ENCODE measurements at places on chromosomes 2 and 18. TPM values are rescaled to one million over a fixed set of nuclear protein-coding genes. Genes with fewer than 3 reads are reported as not detected.

DNA sequence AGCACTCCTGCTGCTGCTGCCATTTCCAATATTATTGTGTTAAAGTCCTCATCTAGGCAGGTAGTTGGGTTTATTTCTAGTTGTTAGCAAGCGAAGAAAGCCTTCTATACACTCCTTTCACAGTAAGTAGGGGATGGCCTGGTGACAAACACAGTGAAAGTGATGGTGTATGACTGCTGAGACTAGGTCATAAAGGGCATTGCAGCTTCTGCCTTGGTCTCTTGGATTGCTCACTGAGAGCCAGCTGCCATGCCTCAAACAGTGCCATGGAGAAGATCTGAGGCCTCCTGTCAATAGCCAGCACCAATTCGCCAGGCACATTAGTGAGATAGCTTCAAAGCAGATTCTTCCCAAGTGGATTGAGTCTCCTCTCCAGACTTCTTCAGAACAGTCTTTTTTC is 27.6 kb upstream of the MSTN start:
- H3K36me3 ChIP-seq: no peaks in the 10 kb centered on the region
- H3K4me3 ChIP-seq: no peak overlapping the region
- no peak overlapping the region for H3K27ac ChIP-seq
- H3K4me1 ChIP-seq: no peaks in the 10 kb centered on the region
- no peaks in the 10 kb centered on the region for H3K27me3 ChIP-seq

- peaks cover 49% of the 10 kb centered on the region for H3K36me3 ChIP-seq
- no peak for DNase-seq
- no peaks in the 10 kb centered on the region for H3K27me3 ChIP-seq
- peaks cover 8% of the 10 kb centered on the region for H3K4me1 ChIP-seq
Measured at GRCh38 chr2:121519153-121519552, 11.5 kb upstream of the RNU4ATAC start.

Gene FN1
- polyA plus RNA-seq: 4,168 TPM

Gene GNAL
- polyA plus RNA-seq: 30.0 TPM

DNA sequence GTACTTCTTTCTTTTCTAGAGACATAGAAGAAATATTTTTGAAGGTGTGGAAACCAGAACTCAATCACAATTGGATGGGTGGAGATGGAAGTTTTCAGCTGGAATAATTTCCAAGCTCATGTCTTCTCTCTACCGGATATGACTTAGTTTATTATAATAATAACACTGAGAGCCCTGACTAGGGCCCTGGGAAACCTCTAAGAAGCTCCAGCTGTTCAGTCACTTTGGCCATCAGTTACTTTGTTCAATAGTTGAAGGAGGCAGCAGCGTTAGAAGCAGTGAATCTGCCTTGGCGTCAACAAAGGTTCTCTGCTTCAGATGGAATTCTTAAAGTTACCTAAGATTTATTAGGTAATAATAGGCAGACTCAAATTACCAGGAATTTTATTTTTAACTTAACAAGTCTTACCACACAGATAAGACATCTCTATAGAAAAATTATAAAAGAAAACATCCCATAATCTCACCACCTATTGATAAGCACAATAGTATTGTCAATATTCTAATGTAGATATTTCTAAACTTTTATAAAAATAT is 293.8 kb upstream of the CHAC2 start:
- no peaks in the 10 kb centered on the region for H3K27me3 ChIP-seq
- no peak for DNase-seq
- H3K27ac ChIP-seq: no peak overlapping the region

Measured in keratinocyte (primary cell).